SJCRH30 (cell line): ENCODE measurements at places on chromosomes 12 and 14. TPM values are rescaled to one million over a fixed set of nuclear protein-coding genes. Genes with fewer than 3 reads are reported as not detected.

- H3K4me3 ChIP-seq: no peak overlapping the region
- H3K4me1 ChIP-seq: peaks cover 26% of the 10 kb centered on the region
- no peak overlapping the region for H3K27ac ChIP-seq
- no peaks in the 10 kb centered on the region for H3K27me3 ChIP-seq
- no peaks in the 10 kb centered on the region for H3K36me3 ChIP-seq
These were observed 38.3 kb upstream of the ADAMTS20 start for GRCh38 chr12:43590307-43590706.

DNA sequence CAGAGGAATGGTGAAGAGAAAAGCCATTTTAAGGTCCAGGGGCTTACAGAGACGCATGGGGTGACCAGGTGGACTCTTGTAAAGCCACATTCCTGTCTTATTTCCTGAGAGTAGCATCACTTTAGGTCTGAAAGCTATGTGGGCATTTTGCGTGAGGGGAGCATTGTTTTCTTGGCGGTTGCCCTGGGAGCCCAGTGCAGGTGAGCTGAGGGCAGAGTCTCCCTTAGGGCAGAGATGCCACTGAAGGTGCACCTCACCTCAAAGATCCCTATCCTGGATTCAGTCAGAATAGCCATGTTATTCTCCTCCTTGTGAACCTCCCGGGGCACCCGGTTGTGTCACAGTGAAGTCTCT lies 12.4 kb downstream of the GLRX5 start:
- peaks cover 2% of the 10 kb centered on the region; the same call in 1 of the 2 replicates for H3K36me3 ChIP-seq
- H3K4me1 ChIP-seq: peaks cover 65% of the 10 kb centered on the region
- H3K27ac ChIP-seq: peak overlapping the region; percentile 22; the same call in 1 of the 2 replicates
- DNase-seq: no peak
- no peaks in the 10 kb centered on the region for H3K27me3 ChIP-seq

DNA sequence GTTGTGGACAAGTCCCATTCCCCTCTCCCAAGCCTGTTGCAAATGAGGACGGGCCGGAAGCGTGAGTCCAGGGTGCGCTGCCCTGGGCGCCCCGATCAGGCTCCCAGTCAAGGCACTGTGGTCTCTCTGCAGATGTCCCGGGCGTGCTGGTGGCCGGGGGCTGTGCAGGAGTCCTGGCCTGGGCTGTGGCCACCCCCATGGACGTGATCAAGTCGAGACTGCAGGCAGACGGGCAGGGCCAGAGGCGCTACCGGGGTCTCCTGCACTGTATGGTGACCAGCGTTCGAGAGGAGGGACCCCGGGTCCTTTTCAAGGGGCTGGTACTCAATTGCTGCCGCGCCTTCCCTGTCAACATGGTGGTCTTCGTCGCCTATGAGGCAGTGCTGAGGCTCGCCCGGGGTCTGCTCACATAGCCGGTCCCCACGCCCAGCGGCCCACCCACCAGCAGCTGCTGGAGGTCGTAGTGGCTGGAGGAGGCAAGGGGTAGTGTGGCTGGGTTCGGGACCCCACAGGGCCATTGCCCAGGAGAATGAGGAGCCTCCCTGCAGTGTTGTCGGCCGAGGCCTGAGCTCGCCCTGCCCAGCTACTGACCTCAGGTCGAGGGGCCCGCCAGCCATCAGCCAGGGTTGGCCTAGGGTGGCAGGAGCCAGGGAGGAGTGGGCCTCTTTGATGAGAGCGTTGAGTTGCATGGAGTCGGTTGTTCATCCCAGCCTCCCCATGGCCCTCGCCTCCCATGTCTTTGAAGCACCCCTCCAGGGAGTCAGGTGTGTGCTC lies 6.3 kb downstream of the SLC25A47 start:
- DNase-seq: no peak
- peaks cover 24% of the 10 kb centered on the region for H3K4me1 ChIP-seq
- peaks cover 3% of the 10 kb centered on the region for H3K36me3 ChIP-seq
- no peaks in the 10 kb centered on the region for H3K27me3 ChIP-seq
- H3K4me3 ChIP-seq: no peak overlapping the region
- no peak overlapping the region for H3K27ac ChIP-seq

- H3K27me3 ChIP-seq: no peaks in the 10 kb centered on the region
- no peaks in the 10 kb centered on the region for H3K4me1 ChIP-seq
- no peak for DNase-seq
- no peak overlapping the region for H3K27ac ChIP-seq
- no peak overlapping the region for H3K4me3 ChIP-seq
These were observed 87.1 kb downstream of the FBXL14 start for GRCh38 chr12:1507308-1507707.

- H3K4me3 ChIP-seq: no peak overlapping the region
- H3K4me1 ChIP-seq: no peaks in the 10 kb centered on the region
- no peak for DNase-seq
These were observed 88.8 kb upstream of the PLEKHG7 start for GRCh38 chr12:92614001-92614400.

- no peak overlapping the region for H3K27ac ChIP-seq
- no peaks in the 10 kb centered on the region for H3K27me3 ChIP-seq
- H3K4me3 ChIP-seq: no peak overlapping the region
- no peak for DNase-seq
These were observed 20.4 kb downstream of the SAV1 start for GRCh38 chr14:50647753-50648152.

DNA sequence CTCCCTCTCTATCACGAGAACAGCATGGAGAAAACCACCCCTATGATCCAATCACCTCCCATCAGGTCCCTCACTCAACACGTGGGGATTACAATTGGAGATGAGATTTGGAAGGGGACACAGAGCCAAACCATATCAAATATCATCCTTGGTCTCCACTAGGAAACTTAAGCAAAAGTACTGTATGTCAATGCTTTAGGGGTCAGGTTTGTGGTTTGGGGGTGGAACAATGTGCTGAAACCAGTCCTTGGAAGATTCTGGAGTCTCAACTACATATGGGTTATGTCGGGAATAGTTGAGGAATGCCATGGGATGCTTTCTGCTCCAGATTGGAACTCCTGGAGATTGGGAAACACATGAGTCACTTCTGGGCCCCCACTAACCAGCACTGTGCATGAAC lies 48.3 kb upstream of the CCDC63 start:
- peaks cover 4% of the 10 kb centered on the region; the same call in 1 of the 2 replicates for H3K4me1 ChIP-seq
- no peak overlapping the region for H3K4me3 ChIP-seq
- no peaks in the 10 kb centered on the region for H3K27me3 ChIP-seq
- H3K36me3 ChIP-seq: no peaks in the 10 kb centered on the region
- no peak overlapping the region for H3K27ac ChIP-seq

FOXG1 gene
- total RNA-seq: 0.71 and 0.81 TPM in 2 replicates

SERPINA12 gene
- not detected in 2 replicates for total RNA-seq

ITFG2 gene
- total RNA-seq: 25.8 and 28.6 TPM in 2 replicates

DNA sequence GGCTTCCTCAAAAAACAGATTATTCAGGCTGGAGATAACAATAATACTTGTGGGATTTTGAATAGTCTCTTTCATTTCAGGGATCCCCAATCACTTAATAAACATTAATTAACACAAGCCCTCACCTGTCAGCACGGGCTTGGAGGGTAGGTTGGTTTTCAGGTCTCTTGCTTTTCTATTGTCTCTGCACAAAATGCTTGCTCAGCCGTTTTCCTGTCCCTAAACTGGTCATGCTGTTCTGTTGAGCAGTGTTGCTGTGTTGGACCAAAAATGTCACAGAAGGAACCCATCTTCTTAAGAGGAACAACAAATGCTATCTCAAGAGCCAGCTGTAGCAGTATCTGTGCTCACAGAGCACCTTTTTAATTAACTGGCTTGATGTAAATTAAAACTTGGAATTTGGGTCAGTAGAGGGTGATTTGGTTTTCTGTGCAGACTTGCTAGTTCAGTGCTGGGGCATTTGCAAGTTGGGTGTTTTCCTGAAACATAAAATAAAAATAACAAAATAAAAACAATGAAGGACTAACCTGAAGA lies 231.8 kb upstream of the CRY1 start:
- no peak for DNase-seq
- no peaks in the 10 kb centered on the region for H3K27me3 ChIP-seq
- peaks cover 25% of the 10 kb centered on the region for H3K4me1 ChIP-seq
- no peaks in the 10 kb centered on the region for H3K36me3 ChIP-seq

GRCh38 chr12:74488134-74488533 lies 49.5 kb upstream of the ATXN7L3B start:
- DNase-seq: no peak
- H3K36me3 ChIP-seq: no peaks in the 10 kb centered on the region
- H3K4me3 ChIP-seq: no peak overlapping the region
- no peaks in the 10 kb centered on the region for H3K27me3 ChIP-seq
- no peak overlapping the region for H3K27ac ChIP-seq
